ENCODE measurements at places on chromosomes 6 and 20.

DNA sequence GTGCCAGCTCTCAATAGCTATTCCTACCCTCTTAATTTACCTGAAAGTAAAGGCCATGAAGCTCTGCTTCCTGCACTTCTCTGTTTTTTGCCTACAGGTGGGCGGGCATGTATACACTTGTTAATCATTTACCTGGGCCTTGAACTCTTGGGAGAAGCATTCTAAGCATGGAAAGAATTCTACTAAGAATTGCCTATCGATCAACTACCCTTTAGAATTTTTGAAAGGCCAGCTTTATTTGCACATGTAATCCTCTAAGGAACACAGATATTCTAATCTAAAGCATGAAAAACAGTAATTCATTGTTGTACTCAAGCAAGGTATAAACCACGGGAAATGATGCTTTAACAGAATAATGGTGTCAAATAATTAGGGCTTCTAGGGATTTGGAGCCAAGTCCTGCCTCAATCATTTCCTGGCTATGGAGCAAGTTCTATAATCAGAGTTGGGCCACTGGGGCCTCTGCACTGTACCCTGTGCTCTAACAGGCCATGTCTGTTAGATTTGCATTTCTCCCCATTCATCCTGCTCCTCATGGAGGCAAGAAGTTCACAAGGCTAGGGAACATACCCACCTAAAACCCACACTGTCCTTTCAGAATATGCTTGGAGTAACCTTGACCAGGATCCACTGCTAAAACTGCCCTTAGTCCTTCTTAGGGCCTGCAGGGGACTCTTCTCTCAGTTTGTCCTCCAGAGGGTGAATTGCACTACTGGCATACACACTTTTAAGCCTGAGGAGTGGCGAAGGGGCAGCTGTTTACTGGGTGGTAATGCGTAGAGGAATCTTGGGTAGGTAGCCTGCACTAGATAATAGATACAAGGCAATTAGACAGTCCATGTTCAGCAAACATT lies 276.4 kb upstream of the JAG1 start:
- DNase-seq: no peak

- no peak for DNase-seq
Measured at GRCh38 chr6:166145751-166146150, 21.9 kb downstream of the TBXT start.

DNA sequence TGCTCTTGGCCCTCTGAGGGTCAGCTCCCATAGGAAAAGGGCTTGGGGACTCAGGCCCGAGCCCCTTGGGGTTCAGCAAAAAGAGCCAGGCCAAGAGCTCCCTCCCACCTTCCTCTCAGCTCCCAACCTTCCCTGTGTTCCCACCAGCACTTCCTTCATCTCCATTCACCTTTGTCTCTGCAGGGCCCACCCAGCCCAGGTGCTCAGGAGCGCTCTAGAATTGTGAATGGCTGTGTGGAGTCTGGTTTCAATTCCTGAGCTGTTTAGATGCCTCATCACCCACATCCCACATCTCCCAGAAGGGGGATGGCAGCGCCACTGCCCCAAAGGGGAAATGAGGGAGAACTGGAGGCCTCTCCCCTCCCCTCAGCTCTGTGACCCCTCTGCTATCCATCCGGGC lies 7.7 kb downstream of the GRM4 start:
- DNase-seq: no peak

GRCh38 chr6:119186490-119186889 lies 108.0 kb upstream of the FAM184A start:
- DNase-seq: no peak

- no peak for DNase-seq
Measured at GRCh38 chr20:4342609-4343008, 327.3 kb upstream of the RNF24 start.
